ENCODE measurements at places on chromosomes 12 and 14.

- peaks cover 8% of the 10 kb centered on the region for H3K36me3 ChIP-seq
- no peaks in the 10 kb centered on the region for H3K4me1 ChIP-seq
- no peak for DNase-seq
- no peak overlapping the region for H3K4me3 ChIP-seq
These were observed 16.4 kb upstream of the SRP54 start for GRCh38 chr14:34966413-34966812.

- DNase-seq = peak; percentile 52
- peak overlapping the region; percentile 69 for H3K4me3 ChIP-seq
- H3K4me1 ChIP-seq = peaks cover 8% of the 10 kb centered on the region
- H3K27ac ChIP-seq = peak overlapping the region; percentile 61
These were observed 846 bp upstream of the MTHFD1 start for GRCh38 chr14:64387232-64387781.

- no peak for DNase-seq
- no peaks in the 10 kb centered on the region for H3K27me3 ChIP-seq
- no peak overlapping the region for H3K27ac ChIP-seq
- no peaks in the 10 kb centered on the region for H3K4me1 ChIP-seq
These were observed 65.3 kb upstream of the TMEM233 start for GRCh38 chr12:119528241-119528640.

DNA sequence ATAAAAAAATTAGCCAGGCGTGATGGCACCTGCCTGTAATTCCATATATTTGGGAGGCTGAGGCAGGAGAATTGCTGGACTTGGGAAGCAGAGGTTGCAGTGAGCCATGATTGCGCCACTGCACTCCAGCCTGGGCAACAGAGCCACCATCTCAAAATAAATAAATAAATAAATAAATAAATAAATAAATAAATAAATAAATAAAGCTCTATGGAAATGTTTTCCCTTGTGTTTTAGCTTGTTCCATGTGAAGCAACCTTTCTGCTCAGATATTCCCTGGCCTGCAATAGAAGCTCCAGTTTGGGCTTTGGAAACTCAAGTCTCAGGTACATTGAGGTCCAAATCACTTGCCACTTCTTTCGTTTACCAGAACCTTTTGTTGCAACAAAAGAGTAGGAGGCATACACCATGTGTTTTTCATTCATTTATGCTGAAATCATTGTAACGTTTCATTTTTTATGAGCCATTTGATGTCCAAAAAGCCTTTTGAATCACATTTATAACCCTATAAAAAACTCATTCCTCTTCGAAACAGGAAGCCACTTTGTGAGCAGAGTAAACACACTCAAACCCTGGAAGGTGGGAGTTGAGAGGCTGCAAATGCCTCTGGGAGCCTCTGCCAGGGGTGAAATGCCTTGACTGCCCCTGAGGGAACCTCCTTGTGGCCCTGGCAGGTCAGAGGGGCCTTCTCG, 376.6 kb upstream of the TBX3 start:
- H3K4me3 ChIP-seq = no peak overlapping the region
- H3K4me1 ChIP-seq = no peaks in the 10 kb centered on the region
- no peaks in the 10 kb centered on the region for H3K27me3 ChIP-seq
- no peak for DNase-seq
- H3K27ac ChIP-seq = no peak overlapping the region

DNA sequence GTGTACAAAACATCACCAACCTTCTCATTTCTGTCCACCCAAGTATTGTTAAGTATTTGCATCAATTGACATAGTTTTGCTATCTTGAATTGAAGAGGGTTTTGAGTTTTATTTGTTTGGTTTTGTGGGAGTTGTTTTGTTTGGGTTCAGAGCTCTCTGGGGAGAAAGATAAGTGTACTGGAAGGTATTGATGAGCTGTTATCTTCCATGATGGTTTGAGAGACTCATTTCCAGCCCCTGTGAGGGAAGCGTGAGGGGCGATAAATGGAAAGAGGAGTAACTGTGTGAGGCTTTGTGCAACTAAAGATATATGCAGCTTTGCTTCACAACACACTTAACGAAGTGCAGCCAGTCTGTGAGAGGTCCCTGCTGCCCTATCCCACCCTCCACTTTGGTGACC, 15.7 kb upstream of the CIPC start:
- no peak for DNase-seq
- H3K4me3 ChIP-seq = no peak overlapping the region
- no peak overlapping the region for H3K27ac ChIP-seq
- H3K27me3 ChIP-seq = no peaks in the 10 kb centered on the region
- H3K4me1 ChIP-seq = peaks cover 5% of the 10 kb centered on the region
- H3K36me3 ChIP-seq = no peaks in the 10 kb centered on the region

DNA sequence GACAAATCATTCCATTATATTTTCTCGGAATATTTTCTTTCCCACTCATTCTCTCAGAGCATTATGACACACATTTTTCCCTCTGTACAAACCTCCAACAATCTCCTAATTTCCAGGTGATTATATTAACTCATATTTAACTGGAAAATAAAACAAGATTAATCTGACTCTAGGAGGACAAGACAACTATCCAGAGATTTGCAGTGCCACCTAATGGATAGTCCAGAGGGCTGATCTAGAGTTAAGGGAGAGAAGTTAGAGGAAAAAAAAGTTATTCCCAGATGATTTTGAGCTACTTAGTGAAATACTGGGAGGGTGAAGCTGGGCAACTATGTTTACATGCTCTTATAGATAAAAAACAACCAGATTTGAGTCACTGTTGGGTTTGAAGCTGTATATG, 161.7 kb downstream of the ALX1 start:
- H3K4me1 ChIP-seq = no peaks in the 10 kb centered on the region
- peak; percentile 14 for DNase-seq
- H3K4me3 ChIP-seq = no peak overlapping the region
- no peak overlapping the region for H3K27ac ChIP-seq
